ENCODE measurements at places on chromosomes 12 and 14.
A peak's percentile ranks its signal among the peaks of the same experiment; 100 is the strongest.

GRCh38 chr12:49126852-49127763 is 4.1 kb downstream of the TUBA1B start:
- DNase-seq: no peak

- no peak for DNase-seq
These were observed 292.4 kb downstream of the SYT1 start for GRCh38 chr12:79156846-79157463.

DNA sequence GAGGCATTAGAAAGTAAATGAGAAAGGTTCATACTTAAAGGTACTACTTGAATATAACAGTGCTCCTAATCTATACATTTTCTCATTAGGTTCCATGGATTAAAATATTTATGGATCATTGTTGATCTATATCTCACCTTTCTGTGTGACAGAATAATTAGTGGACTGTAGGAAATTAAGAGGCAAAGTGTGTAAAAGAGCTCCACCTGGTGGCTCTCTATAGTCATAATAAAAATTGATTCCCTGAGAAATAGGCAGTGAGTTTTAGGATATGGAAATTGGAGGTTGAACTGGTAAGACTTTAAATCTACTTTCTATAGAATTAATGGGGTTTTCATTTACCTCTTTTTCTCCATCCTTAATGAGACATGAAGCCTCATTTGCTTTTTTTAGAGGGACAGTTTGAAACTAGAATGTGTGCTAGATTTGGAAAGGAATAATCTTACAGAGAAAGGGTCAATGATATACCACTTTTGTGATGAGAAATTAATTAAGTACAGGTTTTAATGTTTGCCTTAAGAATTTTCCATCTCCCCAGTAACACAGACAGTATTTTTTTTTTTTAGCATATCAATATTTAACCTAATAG is 11.8 kb upstream of the DERA start:
- DNase-seq: peak; percentile 55

DNA sequence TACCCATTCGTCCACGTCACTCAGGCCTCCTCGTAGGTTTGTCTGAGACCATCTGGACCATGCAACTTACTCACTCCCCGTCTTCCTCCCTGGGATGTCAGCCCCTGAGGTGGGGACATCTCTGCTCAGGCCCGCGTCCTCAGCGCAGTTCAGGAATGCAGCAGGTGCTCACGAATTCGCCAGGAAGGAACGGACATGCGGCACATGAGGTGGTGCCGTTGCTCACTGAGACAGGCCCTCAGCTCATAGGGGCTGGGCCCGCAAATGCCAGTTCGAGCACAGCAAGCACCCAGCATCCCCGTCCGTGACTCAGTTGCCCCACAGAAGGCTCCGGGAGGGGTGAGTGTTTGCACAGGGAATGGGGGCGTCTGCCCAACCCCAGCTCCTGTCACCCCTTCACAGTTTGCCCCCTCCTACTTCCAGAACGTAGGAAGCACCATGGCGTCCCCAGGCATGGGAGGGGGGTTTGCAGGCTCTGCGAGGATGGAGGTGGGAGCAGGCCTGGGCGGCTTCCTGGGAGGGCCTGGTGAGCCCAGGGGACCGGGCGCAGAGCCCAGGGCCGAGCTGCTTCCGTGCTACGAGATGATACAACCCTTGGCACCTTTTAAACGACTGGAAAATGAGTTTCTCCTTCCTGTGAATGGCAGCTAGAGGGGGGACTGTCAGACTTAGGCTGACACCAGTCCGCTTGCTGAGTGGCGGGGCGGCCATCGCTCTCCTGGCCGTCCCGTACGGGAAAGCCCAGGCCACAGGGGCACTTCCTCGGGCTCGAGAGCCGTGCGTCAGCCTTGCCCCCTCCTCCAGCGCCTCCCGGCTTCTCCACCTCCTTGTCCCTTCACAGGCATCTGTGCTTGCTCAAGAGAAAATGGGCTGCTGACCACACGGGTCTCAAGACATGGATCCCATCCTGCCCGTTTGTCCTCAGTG is 6.9 kb downstream of the GALNT9 start:
- DNase-seq: no peak

- DNase-seq: no peak
These were observed 42.8 kb downstream of the FOXN4 start for GRCh38 chr12:109266106-109266879.

DNA sequence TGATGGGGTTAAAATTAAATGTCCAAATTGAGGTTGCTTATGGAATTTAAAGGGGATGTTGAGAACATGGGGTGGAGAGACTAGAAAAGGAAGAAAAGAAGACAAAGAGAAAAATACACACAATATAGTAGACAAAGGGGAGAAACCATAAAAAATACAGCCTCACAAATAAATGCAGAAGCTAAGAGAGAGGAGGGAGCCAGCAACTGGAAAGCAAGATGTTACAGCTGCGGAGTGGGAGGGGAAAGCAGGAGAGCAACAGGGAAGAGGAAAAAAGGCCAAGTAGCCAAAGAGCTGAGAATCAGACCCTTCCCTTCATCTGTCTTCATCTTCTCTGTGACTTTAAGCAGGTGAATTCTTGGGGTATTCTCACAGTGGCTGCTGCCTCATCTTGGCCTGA is 39.7 kb upstream of the SMUG1 start:
- DNase-seq: no peak

GRCh38 chr12:55736780-55737580 is 5.9 kb upstream of the GDF11 start:
- peak; percentile 68 for DNase-seq

DNA sequence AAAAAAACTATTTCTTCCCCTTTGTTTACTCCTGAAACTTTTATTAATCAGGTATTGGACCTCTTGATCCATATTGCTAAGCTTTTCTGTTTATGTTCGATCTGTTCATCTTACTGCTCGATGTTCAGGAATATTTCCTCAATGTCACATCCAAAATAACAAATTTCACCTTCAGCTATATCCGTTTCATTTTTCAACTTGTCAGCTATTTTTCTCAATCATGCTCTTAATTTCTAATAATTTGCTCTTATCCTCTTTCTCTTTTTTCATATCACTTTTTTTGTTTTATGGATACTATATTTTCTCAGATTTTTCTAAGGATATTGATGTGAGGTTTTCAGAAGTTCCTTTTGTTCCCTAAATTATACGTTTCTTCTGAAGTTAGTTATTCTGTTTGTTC is 29.8 kb downstream of the SLC38A4 start:
- DNase-seq: no peak

GRCh38 chr14:54730156-54730961 is 163.4 kb downstream of the SAMD4A start:
- DNase-seq: peak; percentile 28

GRCh38 chr14:97282210-97283004 is 485.2 kb downstream of the VRK1 start:
- DNase-seq: no peak

GRCh38 chr14:36096090-36096489 is 80.4 kb downstream of the PTCSC3 start:
- DNase-seq: no peak

DNA sequence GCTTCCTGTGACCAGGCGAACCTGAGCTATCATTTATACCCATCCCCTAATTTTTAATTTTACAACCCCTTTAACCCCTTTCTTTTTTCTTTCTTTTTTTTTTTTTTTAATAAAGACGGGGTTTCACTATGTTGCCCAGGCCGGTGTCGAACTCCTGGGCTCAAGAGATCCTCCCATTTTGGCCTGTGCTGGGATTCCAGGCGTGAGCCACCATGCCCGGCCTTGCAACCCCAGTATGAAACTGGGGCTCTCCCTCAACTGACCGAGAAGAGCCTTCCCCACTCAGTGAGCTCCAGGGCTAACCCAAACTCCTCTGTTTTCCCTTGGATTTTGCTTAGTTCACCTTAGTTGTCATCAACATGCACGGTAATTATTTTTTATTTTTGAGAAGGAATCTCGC is 992 bp downstream of the CPSF2 start:
- DNase-seq: no peak

- DNase-seq: no peak
These were observed 425.2 kb downstream of the RPS29 start for GRCh38 chr14:49160983-49161382.

DNA sequence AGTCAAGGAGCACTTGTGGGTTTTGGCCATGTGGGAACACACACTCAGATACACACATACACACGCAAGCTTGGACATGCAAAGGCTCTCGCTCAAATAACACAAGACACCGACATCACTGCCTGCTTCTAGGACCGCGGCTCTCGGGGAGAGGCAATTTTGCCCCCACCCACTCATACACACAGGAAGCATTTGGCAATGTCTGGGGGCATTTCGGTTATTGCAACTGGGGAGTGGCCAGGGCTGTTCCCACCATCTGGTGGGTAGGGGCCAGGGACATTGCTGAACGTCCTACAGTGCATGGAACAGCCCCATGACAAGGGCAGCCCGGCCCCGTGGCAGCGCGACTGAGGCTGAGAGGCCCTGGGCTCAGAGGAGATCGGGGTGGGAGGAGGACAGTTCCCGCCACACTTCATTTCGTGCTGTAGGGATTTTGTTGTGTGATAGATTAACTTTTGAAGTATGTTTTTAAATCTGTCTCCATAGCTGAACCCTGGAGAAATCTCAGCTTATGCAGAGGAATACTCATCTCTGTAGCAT is 35.6 kb downstream of the RIMBP2 start:
- DNase-seq: no peak

DNA sequence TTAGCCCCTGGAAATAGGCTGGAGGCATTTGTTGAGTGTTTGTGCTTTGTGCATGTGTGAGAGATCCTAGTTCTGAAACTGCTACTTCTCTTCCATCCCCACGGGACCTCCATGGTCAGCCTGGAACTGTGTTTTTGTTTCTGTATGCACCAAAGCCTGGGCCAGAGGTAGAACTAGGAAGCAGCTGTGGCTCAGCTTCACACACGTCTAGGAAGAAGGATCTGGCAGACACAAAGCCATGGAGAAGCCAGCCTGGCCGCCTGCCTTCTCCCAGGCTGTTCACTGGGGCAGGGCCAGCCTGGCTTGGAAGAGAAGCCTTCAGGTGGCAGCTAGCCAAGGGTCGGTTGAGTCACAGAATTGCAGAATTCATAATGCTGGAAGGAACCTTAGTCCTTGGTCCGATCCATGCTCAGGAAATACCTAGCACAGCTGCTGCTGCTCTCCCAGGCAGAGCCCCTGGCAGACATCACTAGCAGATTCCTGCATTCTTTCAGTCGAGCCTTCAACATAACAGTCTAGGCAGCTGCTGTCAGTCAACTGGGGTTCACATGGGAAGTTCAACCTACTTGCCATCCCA is 27.0 kb downstream of the RIN3 start:
- no peak for DNase-seq

- no peak for DNase-seq
These were observed 10.4 kb upstream of the CIPC start for GRCh38 chr14:77087631-77088030.

DNA sequence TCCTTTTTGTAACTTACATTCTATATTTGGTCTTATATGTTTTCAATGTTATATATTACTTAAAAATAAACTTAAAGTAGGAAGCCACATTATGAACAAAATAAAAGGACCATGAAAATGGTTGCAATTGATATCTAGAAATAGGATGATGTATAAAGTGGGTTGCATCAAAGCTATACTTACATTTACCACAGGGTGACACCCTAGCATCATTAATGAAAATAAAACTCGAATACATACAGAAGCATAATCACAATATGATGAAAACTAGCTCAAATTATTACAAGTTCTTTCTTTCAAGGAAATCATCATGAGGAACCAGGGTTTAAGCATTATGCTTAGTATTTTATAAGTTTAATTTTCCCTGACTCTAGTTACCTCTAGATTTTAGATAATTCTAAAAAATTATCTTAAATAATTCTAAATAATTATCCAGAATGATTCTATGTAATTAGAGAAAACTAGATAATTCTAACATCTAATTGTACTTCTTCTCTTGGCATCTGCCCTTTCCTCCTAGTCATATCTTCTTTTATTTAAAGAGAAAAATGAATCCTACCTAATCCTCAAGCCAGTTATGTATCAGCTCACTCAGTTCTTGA is 31.2 kb downstream of the TAS2R7 start:
- DNase-seq: peak; percentile 60

DNA sequence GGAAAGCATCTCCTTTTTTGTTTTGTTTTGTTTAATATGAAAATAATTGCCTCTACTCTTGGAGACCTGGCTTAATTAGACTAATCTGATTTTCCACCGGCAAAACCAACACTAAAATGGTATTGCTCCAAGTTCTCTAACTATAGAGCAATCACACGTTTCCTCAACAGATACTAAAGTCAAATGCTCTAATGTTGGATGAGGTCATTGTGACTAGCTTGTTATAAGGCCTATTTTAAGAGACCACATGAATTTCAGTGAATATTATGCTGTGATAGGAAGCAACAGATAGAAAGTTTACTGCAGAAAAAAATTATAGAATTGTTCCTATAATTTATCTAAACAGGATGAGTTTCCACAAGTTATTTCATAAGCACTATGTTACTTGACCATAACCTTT is 3.3 kb upstream of the CCDC196 start:
- no peak for DNase-seq

- DNase-seq: peak; percentile 28
These were observed 104.0 kb downstream of the GPR135 start for GRCh38 chr14:59360923-59361794.

DNA sequence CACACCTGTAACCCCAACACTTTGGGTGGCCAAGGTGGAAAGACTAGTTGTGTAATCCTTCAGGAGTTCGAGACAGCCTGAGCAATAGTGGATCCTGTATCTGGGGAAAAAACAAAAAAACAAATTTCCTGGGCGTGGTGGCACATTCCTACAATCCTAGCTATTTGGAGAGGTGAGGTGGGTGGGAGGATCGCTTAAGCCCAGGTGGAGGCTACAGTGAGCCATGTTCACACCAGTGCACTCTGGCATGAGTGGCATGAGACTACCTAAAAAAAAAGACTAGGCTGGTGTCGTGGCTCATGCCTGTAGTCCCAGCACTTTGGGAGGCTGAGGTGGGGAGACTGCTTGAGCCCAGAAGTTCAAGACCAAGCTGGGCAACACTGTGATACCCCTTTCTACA is 17.2 kb downstream of the PTGES3 start:
- DNase-seq: no peak

DNA sequence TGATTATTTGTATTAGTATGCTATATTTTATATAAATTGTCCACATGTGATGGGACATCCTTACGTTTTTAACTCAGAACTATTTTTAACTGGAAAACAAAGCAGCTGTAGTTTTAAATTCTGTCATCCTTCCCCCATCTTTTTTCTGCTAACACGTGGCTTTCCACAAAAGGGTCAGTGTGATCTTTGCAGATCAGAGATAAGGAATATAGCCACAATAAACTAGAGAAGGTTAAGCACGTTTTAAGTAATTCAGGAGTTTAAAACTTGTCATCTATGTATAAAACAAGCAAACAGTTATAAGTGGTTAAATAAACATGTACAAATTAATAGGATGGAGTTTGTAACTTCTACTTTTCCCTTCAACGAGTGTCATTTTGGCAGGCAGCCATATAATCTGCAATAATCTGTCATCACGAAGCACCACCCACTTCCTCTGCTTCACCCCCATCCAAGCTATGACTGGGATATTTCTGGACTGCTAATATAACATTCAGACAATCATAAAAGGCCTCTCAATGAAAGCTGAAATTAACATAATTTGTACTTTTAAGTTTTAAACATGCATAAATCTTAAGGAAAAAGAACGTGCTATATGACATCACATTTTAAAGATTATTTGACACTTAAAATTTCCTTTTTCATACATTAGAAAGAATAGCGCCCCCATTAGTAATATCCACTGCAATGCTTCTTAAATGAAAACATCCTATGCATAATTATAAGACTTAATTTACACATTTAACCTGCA is 15.3 kb downstream of the TAOK3 start:
- DNase-seq: peak; percentile 64
